AG04449 (cell line): ENCODE measurements at places on chromosomes 4 and X.

- DNase-seq: no peak
These were observed 409.3 kb upstream of the CPEB2 start for GRCh38 chr4:14592950-14593349.

DNA sequence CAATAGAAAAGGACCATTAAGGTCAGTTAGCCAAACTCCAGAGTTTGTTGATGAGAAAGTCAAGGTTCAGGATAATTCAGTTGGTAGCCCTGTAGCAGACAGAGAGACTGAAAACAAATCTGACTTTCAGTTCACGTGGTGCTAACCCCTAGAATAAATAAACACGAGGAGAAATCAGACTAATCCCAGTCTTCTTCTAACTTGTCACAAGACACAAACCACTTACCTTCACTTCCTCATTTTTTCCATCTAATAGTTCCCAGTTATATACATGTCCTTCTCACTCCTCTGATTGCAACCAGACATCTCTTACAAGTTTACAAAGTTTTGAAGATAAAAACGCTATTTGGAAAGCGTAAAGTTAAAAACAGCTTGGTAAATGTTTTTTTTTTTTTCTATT is 7.7 kb downstream of the TLR7 start:
- no peak for DNase-seq

DNA sequence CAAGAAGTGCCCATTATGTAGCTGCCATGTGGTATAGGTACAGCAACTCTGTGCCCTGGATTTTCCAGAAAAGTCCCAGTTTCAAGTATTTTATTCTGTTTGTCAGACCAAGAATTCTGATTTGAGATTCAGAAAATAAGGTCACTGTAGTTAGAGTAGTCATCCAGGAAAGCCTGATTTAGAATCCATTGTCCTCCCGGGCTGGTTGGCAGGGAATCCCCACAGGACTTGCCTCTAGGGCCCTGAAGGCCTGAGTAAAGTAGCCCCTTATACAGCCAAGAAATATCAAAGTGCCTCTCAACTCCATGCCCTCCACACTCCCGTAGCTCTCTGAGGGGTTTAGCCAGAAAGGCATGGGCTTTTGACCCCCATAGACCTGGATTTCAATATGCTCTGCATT is 36.3 kb downstream of the RTL5 start:
- DNase-seq: no peak

DNA sequence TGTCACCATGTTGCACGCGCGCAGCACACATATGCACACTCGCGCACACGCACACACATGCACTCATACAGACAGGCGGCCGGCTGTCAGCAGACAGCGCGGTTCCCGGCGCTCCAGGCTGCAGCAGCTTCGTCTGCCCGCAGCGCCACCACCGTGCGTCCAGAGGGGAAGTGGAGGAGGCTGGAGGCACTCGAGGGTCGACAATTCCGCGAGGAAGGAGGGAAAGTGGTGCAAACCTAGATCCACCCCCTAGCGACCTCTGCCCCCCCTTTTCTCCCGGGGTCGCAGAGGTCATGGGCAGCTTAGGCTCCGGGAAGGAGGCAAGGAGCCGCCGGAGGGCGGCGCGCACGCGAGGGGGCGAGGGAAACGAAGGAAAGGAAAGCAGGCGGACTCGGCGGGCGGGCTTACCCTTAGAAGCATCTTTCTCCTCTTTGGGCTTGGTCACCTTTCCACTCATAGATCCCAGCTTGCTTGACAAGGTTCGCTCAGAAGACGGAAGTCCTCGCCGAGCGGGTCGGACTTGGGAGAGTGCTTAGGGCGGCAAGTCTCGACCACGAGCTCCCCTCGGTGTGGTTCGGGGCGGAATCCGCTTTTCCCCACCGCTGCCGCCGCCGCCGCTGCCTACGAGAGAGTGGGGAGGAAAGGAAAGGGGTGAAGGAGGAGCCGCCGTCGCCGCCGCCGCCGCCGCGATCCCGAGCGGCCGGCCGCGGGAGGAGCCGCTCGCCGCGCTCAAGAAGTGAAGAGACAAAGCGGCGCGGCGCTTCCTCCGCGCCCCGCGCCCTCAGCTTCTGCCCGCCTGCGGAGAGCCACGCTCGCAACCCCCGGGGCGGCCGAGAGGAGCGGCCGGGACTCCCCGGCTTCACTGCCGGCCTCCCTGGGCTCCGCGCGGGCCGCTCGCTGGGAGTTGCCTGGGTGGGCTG is 326.6 kb upstream of the F9 start:
- DNase-seq: no peak

DNA sequence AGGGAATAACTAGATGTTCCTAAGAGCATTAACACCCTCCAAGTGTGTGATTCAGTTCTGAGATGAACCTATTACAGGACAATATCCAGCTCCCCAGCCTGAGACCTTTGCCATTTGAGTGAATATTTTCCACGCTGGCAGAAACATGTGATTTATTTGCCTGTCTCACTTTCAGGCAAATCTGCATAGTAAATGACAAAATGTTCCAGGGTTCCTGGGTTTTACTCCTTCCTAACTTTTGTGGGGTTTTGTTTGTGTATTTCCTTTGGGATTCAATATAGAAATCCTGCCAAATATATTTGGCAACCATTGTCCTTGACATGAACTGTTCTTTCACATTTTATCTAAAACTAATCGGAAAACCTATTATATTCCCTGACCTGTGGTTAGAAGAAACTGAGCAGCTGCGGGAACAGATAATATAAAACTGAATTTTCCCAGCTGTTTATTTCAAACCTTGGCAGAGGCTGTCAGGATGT is 12.5 kb downstream of the F8 start:
- no peak for DNase-seq
